ENCODE measurements at places on chromosomes 2 and 18. TPM values are rescaled to one million over a fixed set of nuclear protein-coding genes. Genes with fewer than 3 reads are reported as not detected.

DNA sequence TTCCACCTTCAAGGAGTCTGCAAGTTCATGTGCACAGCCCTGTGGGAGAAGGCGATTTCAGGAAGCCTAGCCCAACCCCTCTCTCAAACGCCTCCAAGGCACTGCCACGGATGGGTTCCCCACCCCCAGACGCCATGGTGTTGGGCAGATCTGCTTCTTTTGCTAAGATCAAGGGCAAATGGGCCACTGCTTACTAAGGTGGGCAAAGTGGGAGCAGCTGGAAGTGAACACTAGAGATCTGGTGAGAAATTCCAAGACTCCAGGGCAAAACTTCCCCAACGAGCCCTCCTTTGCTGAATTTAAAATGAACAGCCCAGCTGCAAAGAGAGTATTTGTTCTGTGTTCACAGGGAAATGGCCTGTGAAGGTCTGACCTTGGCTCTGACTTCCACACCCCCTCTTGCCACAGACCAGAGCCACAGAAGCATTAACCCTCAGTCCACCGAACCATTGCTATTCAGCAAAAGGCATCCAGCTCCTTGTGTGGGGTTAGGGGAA lies 45.1 kb upstream of the ZBTB7C start:
- DNase-seq: peak; percentile 33

- DNase-seq: peak; percentile 83
Observed at GRCh38 chr2:65349863-65350262, 82.5 kb downstream of the SPRED2 start.

GRCh38 chr18:27711382-27711781 lies 465.5 kb downstream of the CDH2 start:
- DNase-seq: no peak

DNA sequence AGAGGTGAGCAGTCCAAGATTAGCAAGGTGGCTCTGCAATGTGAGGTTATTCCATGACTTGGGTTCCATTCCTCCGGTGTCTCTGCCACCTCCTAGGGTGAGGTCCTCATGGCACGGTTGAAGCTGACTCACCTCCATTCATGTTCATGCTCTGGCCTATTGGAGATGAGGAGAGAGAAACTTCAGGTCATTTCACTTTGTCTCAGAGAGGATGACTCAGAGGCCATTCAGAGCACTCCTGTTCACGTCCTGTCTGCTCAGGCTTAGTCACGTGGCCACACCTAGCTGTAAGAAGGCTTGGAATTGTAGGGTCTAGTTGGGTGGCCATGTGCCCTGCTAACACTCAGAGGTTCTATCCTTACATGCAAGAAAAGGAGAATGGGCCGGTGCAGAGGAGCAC lies 67.5 kb upstream of the MBOAT2 start:
- peak; percentile 68 for DNase-seq

- no peak for DNase-seq
Observed at GRCh38 chr18:69787825-69788547, 159.7 kb downstream of the CD226 start.

- DNase-seq: no peak
Observed at GRCh38 chr18:12960395-12960794, 12.6 kb downstream of the SEH1L start.

Gene MPP4
- not detected for total RNA-seq

Gene UPP2
- not detected for total RNA-seq

Data from HT-29 (cell line).